ENCODE measurements at places on chromosomes 7 and 10.

GRCh38 chr7:138667535-138668228 is 33.5 kb downstream of the SVOPL start:
- DNase-seq: no peak

DNA sequence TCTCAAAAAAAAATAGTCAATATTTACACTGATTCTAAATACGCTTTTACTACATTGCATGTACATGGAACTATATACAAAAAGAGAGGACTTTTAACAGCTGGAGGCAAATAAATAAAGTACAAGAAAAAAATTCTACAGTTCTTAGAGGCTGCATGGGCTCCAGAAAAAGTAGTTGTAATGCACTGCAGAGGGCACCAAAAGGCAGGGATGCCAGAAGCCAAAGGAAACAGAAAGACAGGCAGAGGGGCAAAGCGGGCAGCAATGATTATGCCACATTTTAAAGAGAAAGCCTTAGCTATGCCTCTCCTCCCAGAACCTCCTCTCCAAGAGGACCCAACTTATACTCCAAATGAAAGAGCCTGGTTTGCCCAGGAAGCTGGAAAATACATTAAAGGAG is 11.6 kb upstream of the ADCK2 start:
- DNase-seq: no peak

- no peak for DNase-seq
These were observed 59.8 kb upstream of the PTN start for GRCh38 chr7:137403353-137403695.

DNA sequence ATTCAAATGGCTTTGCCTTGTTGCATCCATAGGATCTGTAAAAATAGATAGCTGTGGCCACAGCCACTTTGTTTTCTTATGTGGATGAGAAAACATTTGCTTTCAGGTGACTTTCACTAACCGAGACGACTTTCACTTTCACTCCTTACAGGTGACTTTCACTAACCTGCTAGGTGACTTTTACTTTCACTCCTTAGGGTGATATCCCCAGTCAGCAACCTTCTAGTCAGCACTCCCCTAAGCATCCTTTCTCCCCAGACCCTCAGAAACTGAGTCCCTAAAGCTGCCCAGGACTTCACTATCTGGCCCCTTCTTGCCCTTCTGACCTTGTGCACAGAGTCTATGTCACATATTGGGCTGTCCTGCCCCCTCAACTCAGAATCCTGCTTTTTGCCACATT is 177.5 kb downstream of the RELN start:
- no peak for DNase-seq

DNA sequence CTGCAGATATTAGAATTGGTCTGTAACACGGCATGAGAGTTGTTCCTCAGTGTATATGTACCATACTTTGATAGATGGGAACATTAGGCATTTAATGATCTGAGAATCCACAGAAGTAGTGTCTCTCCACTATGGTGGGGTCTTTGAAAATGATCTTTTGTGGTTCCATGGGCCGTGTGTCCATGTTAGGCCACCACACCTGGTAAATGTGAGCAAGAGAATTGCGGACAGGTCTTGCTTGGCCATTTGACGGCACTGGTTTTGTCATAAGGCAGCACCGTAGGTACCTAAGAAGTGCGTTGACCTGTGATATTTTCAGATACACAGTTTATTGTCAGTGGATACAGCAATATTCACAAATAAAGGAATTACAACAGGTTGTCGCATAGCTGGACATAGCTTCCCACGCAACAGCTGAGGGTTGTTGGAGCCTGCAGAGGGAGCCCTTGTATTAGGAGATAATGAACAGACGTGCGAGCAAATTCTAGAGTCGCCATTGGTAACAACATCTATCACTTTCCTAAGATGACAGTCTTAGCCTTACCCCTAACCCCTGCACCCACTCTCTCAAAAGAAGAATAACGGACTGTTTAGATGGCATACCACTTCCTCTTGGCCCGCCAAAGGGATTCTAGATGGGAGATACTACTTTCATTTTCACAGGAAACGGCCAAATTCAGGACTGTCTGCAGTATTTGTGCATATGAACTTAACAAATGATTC is 111.4 kb downstream of the COL28A1 start:
- no peak for DNase-seq

DNA sequence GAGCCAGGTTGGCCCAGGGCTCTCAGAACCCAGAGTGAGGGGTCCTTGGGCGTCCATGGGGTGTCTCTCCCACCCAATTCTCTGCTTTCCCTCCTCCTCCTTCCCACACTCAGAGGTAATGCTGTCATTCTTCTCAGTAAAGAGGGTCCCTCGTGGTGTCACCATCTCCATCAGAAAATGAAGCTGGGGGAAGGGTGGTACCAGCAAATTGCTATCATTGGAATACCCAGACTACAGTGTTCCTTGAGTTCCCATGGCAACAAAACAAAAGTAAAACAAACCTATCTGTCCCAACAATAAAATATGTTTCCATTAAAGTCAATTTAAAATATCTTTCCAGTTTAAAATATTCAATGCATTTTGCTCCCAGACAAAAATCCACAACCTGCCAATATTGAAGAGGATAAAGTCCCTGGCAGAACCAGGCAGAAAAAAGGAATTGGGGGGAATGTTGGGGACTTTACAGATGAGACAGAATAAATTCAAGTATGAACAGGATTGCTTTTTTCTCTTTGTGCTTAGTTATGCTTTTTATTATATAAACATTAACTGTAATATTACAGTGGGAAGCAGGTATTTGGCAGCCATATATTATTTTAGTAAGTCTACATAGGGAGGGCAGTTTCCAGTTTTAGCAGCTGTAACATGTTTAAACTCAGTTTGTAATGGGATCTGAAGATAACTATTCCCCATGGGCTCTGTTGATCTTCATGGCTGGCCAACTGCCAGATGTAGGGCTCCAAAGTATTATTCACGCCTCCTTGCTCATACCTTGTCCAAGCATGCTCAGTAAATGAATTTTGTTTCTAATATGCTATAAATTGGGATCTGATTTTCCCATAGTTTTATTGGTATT is 182.1 kb downstream of the ARID5B start:
- DNase-seq: no peak

DNA sequence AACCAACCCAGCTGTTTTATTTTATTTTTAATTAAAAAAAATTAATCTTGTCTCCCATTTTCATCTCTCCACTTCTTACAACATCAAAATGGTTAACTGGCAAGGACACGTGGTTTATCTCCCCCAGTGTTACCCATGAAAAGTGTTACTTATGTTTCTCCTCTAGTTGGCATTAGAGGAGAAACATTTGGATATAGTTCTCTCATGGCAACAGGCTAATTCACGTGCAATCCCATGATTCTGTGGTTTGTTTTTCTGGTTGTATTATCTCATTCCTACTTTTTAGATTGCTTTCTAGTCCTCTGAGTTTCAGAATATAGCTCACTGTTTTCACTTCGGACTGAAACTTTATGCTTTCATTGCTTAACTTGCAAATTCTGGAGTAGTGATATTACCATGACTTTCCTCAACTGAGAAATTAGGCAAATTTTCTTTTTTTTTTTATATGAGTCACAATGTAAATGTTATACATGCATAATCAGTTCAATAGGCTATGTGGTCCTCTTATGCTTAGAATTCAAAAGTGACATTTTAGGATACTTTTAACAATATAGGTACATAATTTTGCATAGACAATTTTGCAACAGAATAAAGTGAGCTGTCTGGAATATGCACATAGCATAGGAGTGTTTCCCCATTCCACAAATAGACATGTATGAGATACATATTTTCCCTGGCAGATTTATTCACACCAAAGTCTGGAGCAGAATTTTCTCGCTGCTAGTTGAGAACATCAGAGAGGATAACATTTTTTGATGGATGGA is 43.0 kb downstream of the LHFPL3 start:
- no peak for DNase-seq

DNA sequence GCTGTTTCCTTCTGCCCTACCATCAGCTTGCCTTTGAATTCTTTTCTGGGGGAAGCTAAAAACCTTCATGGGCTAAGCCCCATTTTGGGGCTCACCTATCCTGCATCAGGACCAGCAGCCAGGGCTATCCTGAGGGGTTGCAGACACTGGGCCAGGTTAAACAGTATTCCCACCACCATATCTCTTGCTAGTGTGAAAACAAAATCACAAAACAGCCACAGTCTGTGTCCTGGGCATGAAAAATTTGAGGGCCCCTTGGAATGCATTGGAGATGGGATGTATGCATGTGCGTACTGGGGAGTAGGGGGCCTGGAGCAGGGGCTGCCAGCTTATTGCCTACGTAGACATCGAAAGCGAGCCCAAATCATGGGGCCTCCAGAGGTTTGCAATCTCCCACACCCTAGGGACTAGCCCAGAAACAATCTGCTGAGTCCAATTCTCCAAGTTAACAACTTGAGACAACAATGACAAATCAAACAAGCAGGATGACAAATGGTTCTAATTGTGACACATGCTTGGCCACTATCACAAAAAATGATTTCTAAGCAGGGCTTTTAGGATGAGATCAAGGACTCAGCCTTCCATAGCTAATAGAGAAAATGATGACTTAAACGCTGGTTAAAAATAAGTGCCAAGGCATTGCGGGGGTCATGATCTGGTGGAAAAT is 557.1 kb downstream of the KCNMA1 start:
- DNase-seq: no peak

- DNase-seq: no peak
These were observed 2.3 kb upstream of the ZC3HAV1 start for GRCh38 chr7:139111811-139112301.

GRCh38 chr10:80509403-80510161 is 28.1 kb upstream of the SH2D4B start:
- no peak for DNase-seq

DNA sequence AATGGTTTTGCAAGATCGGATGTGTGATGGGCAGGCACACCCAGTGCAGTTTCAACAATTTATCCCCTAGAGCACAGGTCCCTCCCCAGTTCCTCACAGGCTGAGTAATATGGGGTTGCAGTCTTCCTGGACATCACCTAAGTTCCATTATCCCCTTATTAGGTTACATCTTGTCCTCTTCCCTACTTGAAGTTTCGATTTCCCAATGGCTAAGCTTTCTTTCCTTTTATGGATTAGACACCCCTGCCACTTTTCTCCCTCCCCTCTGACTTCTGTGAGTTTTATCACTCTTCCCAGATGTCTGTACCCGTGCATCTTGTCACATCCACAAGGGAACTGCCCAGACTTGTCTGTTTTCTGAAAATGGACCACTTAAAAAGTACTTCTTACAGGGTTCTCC is 2.4 kb upstream of the NIPSNAP2 start:
- DNase-seq: no peak

DNA sequence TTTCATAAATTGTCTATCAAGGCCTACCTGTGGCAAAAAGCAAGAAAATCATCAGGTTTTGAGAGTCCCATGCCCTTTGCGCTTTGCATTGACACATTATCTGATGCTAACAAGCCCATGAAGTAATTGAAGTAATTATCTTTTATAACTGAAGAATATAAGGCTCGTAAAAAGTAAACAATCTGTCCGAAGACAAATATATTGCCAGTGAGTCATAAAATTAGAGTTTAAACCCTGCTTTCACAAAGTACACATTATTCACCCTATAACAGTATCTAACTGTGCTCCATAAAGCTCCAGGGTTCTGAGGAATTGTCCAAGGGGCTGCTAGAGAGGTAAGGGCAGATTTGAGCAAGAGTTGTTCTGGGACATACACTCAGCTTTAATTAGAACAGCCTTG is 102.3 kb upstream of the PPP1R3A start:
- DNase-seq: no peak

DNA sequence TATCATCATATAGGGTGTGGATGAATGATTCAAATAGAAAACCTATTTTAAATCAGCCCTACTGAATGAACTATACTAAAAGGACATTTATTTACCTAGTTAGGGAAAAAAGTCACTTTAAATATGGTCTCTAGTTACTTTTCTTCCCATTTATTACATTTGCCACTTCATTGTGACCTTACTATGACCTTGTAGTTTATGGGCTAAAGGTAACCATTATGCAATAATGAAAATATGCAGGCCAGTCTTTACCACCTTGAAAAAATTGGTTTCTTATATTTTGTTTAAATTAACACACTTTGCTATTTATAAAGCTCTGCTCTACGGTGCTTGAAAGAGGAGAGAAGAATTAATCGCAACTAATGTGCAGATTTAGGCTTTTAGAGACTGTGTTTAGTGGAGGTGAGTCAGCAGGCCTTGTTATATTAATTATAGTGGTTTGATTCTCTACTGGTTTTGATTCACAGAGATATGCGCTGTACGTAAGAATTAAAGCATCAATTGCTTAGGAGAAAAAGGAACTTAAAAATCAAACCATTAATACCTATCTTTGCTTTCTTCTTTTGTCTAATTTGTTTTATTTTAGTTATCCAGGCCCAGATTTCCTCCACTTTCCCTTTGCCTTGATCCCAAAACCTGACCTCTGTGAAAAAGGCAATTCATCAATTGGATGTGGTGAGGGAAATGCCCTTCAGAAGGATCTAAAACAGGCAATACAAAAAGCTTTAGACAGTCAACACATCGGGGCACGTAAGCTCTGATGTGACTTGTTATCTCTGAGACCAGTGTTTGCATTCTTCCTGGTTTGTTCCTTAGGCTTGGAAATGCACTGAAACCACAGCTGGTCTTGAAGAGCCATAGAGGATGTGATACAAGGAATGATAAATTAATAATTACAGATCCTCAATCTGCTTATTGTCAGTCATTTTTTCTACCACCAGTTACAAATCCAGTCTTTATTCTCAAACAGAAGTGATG is 141.2 kb upstream of the HDAC9 start:
- no peak for DNase-seq

GRCh38 chr7:20963556-20964280 is 177.0 kb upstream of the SP8 start:
- DNase-seq: no peak

GRCh38 chr10:78755063-78755701 is 313.6 kb upstream of the ZMIZ1 start:
- DNase-seq: no peak

GRCh38 chr7:54860003-54860775 is 101.2 kb upstream of the SEC61G start:
- no peak for DNase-seq

- DNase-seq: no peak
These were observed 1002.0 kb downstream of the LRMDA start for GRCh38 chr10:76433161-76434005.

DNA sequence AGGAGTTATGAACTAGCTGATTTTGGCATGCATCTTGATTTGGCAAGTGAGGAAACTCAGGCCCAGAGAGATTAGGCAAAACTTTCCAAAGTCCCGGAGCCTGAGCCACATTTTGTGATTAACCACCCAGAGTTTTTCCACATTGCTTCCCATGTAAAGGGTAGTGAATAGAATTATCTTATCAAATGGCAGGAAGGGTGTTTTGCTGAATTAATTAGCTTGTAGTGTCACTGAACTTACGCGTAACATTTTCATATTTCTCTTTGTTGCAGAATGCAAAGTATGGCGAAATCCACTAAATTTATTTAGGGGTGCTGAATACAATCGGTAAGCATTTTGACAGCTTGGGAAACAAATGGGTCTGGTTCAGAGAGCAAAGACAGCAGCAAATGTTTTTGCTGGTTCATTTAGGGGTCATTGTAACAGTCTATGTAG is 176.2 kb downstream of the ST7 start:
- no peak for DNase-seq

- DNase-seq: no peak
These were observed 9.3 kb upstream of the PNPLA8 start for GRCh38 chr7:108535257-108535656.
